Activated CD4-positive, alpha-beta T cell treated with anti-CD3 and anti-CD28 coated beads, Interleukin-2, amount 10 ng/mL, durations not matched to agents 7 days and 5 days (primary cell): ENCODE measurements at places on chromosomes 1 and 21.

DNA sequence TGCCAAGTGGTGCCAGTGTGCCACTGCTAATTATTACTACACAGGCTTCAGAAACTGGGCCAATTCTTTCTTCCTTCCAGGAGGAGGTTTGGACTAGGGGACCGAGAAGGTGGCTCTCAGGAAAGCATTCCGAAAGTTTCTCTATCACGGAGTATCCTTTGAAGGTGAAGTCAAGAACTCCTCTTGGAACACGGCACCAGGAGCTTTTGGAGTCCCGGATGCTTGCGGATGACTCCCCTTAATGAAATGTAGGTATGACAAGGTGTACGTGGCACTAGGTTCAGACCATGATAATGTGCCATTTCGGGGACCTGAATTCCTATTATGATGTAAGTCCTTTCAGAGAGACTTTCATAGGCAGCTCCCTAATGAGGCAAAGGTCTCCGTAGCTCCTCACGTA is 634.1 kb downstream of the KIF26B start:
- no peak for DNase-seq

DNA sequence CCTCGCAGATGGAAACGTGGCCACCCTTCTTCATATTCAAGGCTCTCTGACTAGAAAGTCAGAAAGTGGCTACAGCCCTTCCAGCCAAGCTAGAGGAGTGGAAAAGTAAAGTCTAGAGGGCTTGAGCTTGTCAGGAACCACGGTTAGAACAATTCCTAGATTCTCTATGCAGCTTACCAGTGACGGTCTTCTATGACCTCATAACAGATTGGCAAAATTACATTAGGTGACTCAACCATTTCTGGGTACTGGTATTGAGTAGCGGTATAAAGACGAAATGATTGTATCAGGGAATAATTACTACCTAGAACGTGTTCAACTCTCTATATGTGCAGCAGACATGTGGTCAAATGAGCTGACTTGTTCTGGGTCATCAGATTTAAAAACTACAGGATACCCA is 155.0 kb upstream of the RUNX1 start:
- DNase-seq = no peak

DNA sequence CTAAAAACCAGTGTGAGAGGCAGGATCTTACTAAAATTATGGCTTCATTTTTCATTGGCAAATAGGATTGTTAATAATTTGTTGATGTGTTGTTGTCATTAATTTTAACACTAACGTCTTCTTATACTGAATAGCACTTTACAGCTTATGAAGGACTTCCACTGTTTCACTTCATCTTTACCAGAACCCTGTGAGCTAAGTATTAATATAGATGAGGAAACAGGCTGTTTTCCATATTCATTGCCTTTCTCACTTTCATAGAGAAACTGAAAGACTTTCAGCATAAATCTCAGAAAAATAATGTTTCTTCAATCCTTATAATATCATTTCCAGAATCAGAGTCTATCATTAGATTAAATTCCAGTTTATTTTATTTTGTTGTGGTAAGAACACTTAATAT is 8.5 kb downstream of the MAP10 start:
- no peak for DNase-seq

GRCh38 chr1:17717594-17718535 is 37.3 kb upstream of the ACTL8 start:
- no peak for DNase-seq

DNA sequence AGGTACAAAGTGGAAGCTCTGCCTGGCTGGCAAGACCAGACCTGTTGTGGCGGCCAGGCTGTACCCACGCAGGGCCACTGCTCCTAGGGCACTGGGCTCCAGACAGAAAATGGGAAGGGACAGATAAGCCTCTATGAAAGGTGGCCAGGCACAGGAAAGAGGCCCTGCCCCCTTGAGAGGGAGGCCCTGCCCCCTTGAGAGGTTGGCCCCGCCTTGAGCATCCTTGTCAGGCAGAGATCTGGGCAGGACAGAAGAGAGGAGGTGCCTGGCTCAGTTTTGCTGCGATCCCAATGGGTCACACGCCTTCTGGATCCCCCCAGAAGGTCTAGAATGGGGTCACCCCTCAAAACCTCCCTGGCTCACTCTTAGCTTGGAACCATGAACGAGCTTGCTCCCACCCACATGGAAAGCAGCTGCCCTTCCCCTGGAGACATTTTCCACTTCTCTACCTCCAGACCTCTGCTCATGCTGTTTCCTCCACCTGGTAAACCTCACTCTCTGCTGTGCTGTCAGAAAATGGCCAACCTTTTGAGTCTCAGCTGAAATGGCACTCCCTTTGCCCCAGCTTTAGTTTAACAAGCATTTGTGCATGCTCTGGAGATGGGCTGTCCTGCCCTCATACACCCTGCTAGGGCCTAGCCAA is 17.5 kb upstream of the ECE1 start:
- DNase-seq = peak; percentile 27

GRCh38 chr1:171397851-171398469 is 84.0 kb downstream of the FMO4 start:
- DNase-seq = no peak

GRCh38 chr1:17839641-17840196 is 84.6 kb downstream of the ACTL8 start:
- no peak for DNase-seq

DNA sequence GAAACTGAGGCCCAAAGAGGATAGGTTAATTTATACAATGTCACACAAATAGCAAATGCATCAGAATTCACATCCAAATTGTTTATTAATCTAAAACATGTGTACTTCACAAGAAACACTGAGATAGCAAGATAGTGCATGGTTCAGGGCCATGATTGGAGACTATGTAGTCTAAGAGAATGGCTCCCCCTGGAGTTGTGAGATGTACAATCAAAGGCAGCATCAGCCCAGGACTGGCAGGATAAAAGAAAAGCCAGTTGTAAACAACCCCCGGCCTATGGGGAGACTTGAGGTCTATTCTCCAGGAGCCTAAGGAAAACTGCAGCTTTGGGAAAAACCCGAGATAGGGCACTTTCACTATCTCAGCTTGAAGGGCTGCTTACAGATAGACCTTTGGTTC is 511.0 kb downstream of the OMA1 start:
- no peak for DNase-seq

DNA sequence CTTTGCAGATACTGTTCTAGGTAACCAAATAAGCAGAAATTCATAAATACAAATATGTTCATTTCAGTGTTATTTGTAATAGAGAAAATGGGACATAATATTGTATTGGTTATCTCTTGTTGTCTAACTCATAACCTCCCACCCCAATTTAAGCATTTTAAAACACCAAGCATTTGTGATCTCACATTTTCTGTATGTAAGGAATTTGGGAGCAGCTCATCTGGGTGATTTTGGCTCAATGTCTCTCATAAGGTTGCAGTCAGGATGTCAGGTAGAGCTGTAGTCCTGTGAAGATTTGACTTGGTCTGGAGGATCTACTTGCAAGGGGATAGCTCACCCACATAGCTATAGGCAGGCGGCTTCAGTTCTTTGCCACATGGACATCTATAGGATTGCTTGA is 29.5 kb downstream of the CEP350 start:
- no peak for DNase-seq

DNA sequence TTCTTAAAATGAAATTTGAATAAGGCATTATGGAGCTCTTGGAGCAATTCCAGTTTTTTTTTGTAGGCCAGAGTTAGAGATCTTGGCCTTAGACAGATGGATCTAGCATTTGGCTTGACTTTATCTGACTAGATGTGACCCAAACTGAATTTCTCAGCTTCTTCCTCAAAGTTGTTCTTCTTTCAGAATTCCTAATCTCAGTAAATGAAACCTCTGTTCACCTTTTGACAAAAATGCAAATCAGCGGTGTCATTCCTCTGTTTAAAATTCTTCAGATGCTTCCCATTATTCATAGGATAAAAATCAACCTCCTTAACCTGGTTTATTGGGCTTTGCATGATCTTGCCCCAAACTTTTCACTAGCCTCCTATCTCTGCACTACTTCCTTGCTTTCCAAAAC is 177.6 kb downstream of the RASAL2 start:
- DNase-seq = no peak

DNA sequence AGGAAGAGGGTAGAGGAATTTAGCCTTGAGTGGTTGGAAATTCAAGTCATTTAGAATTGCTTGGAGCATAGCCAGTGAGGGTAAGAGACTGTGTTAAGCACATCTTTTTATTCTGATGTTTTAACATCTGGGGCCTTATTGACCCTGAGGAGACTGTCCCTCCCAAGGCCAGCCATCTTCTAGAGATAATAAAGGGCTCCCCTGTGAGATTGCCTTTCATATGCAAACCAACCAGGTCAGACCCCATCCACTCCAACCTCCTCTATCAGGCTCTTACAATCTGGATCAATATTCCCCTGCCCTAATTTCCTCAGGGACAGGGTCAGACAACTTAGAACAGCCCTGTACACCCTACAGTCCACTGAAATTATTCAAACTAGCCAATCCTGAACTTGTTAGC is 93.8 kb downstream of the ATP1B1 start:
- DNase-seq = no peak

GRCh38 chr21:43771199-43771675 is 4.9 kb downstream of the CSTB start:
- no peak for DNase-seq

DNA sequence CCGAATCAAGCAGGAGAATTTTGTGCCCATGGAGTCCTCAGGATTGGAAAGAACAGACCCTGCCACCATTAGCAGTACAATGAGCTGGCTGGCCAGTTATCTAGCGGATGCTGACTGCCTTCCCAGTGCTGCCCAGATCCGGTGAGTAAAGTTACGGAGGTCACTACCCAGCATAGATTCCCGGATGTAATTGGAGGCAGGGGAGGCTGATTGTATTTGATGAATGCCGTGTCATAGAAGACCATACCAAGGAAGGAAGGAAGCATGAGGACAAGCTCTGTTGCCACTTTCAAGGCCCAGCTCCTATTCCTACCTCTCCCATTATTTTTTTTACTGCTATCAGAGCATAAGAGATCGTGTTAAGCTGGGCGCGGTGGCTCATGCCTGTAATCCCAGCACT is 26.2 kb upstream of the VAMP3 start:
- no peak for DNase-seq

GRCh38 chr21:14095056-14095455 is 115.7 kb downstream of the LIPI start:
- DNase-seq = no peak
